ENCODE measurements at places on chromosomes 11 and 22. TPM values are rescaled to one million over a fixed set of nuclear protein-coding genes. Genes with fewer than 3 reads are reported as not detected.

DNA sequence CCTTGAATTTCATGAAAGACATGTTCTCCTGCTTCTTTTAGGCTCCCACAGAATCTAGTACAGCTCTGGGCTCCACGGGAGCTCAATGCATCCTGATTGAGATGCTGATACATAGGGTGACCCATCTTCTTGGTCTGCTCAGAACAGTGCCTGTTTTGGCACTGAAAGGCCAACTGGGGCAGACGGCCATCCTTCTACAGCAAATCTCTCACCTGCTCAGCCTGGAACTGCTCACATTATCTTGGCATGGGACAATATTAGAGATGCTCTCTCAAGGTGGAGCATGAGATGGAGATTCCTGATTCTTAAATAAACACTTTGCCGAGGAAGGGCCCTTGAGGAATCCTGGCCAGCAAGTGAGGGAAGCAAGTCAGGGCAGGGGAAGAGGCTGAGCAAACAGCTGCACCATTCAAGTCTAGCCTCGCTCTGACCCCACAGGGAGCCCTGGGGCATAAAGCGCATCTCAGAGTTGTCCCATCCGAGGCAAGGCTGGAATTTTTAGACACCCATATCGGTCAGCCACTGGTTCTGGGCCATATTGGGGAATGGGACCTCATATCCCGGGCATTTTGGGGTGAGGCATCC is 58.4 kb upstream of the CSNK2A3 start:
- DNase-seq = no peak

Gene HEPACAM
- not detected for total RNA-seq

GRCh38 chr11:70640408-70640807 is 242.1 kb downstream of the CTTN start:
- DNase-seq = no peak

Gene PRG3
- total RNA-seq = not detected

DNA sequence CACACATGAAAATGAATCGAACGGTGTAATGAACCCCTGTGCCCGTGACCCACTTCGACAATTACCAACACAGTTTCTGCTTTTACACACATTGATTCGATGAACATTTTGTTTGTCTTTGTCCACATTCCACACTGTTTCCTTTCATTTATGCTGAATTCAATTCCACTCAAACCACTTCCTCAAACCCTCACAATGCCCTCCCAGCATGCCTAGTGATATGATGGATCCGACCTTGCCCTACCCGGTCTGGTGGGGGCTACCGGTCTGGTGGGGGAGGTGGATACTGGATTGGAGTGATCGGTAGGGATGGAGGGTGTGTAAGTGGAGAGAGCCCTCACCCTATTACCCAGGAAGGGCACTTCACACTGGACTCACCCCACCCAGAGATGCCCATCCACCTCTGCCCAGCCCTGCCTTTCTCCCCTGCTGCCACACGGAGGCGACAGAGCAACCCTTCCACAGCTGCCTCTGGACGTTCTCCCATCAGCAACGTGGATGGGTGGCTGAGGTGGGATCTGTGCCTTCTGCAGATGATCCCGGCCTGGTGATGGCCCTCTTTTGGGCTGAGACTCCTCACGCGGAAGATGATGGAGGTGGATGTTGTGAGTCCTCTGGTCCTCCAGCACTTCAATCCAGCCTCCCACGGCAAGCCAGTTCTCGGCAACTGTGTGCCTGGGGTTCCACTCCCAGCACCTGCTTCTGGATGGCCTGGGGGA is 33.0 kb upstream of the P2RY2 start:
- peak; percentile 82 for DNase-seq

Gene HEPN1
- total RNA-seq = not detected

GRCh38 chr22:49979587-49980264 is 19.2 kb downstream of the PIM3 start:
- peak; percentile 53 for DNase-seq

- DNase-seq = peak; percentile 33
Observed at GRCh38 chr11:1231396-1232020, 8.6 kb downstream of the MUC5B start.

Gene MB
- not detected for total RNA-seq
